Fibroblast of skin of left biceps (primary cell): ENCODE measurements at places on chromosomes 4 and X.

DNA sequence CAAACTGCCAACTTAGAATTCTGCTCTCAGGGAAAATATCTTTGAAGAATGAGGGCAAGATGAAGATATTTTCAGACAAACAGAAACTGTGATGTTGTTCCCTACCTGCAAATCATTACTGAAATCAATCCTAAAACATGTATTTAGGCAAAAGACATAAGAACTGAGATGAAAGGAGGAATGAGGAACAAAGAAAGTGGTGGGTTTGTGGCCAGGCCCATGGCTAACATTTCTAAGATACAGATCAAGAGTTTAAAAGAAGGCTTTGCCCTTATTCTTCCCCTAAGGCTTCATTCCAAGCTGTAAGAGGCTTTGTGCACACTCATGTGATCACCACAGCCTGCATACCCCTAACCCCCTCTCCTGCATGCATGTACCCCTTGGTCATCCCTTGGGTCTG, 46.5 kb downstream of the ADGRG2 start:
- no peak for DNase-seq

DNA sequence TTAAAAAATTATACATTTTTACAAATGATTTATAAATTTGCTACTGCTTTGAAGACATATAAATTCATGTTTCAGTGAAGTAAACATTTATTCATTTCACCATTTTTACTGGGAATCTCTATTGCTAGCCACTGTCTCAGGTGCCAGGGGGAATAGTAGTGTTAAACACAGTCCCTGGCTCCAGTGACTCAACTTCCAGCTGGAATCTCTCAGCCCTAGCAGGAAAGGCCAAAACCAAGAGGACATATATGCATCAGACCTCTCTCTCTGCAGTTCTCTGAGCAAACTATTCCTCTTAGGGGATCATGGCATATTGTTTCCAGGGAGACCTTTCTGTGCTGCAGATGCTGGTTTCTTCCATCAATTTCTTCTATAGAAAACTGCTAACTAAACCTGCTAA, 1009.0 kb upstream of the LCORL start:
- no peak for DNase-seq

DNA sequence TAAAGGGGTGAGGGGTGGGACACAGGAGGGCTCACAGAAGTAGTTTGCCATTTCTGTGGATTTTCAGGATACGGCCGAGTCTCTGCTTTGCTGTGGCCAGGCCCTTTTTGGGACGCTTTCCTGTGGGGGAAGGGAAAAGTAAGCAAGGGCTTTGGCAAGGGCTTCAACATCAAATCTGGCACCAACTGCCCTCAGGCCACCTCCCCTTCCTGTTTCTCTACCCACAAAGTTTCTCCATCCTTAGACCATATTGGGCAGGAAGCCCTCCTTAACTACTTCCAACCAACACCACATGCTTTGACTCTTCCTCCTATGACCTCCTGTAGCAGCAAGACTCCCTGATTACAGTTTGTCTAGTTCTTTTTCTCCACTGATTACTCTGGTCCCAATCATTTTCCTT, 105.1 kb downstream of the PHF8 start:
- no peak for DNase-seq

DNA sequence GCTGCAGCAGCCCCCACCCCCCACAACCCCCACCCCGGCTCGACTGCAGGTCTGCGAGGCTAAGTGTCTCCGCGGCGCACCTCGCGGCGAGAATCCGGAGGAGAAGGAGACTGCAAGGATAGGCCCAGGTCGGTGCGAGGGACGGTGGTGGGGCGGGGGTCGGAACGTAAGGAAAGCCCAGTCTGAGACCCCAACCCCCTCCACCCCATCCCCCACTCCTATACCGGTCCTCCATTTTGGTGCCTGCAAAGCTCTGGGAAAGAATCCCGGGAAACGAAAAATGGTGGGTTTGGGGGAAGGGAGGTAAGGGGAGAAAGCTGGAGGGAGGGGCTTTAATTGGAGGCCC, 614 bp downstream of the BEX3 start:
- DNase-seq, result peak; percentile 12

DNA sequence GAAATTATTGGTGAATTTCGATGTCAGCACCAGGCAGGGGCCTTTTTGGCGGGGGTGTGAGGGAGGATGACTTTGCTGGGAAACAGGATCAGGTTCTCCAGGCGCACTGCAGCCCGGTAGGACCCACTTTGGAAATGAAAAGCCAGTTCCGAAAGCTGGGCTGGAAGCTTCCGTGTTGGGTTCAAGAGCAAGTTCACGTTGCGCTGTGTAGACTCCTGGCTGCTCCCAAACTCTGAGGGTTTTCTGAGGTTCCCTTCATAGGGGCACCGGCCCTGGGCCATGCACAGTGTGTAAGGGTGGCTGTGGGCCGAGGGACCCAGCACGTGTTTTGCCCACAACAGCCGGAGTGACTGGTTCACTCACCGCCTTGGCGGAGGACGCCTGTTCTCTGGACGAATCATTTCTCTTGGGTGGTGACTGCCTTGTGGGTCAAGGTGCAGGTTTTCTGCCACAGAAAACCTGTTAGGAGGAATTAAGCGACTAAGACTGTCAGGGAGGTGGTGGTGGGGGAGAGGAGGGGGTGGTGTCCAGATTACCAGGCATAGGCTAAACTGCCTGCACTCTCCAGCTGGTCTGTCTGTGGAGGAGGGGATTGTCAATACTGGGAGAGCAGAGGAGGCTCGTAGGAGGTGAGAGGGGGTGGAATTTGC, 8.0 kb downstream of the SHOX start:
- no peak for DNase-seq

- no peak for DNase-seq
These were observed 6.8 kb downstream of the IL9R start for GRCh38 chrX:156004256-156004655.

GRCh38 chr4:40099010-40099409, 42.4 kb downstream of the N4BP2 start:
- no peak for DNase-seq

- no peak for DNase-seq
These were observed 68.6 kb upstream of the HS3ST1 start for GRCh38 chr4:11497212-11497806.

GRCh38 chr4:140705625-140706275, 50.4 kb downstream of the TBC1D9 start:
- no peak for DNase-seq

DNA sequence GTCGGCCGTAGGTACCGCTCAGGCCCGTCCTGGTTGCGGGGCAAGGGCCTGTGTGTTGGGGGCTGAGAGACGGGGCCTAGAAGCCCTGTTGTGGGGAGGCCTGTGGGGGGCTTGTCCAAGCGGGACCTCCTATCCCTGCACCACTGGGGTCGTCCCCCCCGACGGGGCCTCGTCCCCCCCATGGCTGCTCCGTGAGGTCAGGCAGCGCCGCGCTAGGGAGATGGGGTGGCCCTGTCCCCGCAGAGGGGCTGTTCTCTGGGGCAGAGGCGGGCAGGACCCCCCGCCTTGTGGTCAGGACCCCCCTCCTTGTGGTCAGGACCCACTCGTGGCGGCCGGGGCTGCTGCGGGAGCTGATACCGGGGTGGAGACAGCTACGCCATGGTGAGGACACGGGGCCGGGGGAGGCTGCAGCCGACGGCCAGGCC, 12.1 kb upstream of the GTPBP6 start:
- DNase-seq, result no peak
